ENCODE measurements at places on chromosomes 2 and 18. TPM values are rescaled to one million over a fixed set of nuclear protein-coding genes. Genes with fewer than 3 reads are reported as not detected.

AMER3 gene
- 32.8 TPM for total RNA-seq

DNA sequence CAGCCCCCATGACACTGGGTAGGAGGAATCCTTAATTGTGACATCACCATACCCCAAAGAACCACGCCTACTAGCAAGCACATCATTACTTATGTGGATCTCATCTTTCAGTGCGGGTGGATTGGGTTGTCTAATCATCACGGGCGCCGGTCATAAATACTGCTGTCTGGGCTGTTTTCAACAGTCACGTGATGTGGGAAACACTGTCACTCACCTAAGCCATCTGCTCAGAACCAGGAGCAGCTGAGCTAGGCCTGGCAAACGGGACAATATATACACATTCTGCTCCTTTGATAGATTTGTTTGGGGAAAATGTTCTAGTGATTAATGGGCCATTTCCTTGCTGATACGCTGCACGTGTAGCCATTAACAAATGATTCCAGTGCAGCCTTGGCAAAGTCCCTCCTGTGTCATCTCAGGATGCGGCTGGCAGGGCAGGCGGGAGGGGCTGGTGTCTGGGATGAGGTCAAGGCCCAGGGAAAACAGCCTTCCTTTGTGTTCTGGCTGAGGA is 145.9 kb upstream of the COPS8 start:
- DNase-seq = no peak

DNA sequence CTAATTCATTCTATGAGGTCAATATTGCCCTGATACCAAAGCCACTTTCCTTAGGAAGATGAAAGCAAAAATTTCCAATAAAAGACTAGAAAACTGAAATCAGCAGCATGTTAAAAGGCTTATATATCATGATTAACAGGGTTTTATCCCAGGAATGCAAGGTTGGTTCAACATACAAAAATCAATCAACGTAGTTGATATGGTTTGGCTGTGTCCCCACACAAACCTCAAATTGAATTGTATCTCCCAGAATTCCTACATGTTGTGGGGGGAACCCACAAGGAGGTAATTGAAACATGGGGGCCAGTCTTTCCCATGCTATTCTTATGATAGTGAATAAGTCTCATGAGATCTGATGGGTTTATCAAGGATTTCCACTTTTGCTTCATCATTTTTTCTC is 11.7 kb upstream of the ABCB11 start:
- no peak for DNase-seq

GRCh38 chr2:150480241-150480640 is 7.2 kb downstream of the RND3 start:
- no peak for DNase-seq

SPATA3 gene
- total RNA-seq = not detected

- DNase-seq = no peak
Observed at GRCh38 chr18:7789856-7790552, 222.9 kb downstream of the PTPRM start.

DNA sequence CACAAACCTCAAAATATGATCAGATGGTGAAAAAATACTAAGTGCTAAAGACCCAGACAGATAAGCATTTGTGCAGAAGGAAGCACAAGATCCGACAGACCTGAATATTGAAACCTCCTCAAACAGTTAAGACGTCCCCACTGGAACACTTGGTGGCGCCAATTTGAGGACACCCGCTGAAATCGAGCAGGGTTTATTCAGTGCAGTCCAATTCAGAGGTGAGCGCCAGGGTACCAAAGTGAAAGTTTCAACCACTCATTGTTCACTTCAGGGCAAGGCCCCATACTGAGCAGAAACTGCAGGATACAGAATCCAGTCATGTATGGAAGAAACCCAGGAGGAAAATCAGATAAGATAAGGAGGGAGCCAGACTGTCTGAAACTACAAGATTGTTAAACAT is 417.6 kb downstream of the LRRTM4 start:
- DNase-seq = no peak

GRCh38 chr2:9753276-9753600 is 90.0 kb upstream of the TAF1B start:
- DNase-seq = no peak

DNA sequence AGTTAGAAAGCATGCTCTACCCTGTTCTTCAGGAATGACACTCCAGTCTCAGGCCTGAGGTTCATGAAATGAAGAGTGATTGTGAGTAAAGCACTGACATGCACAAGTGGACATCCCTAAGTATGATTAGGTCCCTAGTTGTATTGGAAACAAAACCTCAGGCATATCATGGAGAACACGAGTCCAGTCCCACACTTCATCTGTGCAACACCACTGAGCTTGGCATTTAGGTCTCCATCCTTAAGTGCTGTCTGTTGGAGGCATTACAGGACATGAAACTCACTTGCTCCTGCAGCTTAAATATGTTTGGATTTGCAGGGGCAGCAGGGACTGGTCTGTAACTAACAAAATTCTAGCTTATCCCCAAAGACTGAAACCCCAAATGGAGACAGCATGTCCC is 250.3 kb upstream of the KLHL29 start:
- DNase-seq = no peak

GAREM1 gene
- 22.0 TPM for total RNA-seq

DNA sequence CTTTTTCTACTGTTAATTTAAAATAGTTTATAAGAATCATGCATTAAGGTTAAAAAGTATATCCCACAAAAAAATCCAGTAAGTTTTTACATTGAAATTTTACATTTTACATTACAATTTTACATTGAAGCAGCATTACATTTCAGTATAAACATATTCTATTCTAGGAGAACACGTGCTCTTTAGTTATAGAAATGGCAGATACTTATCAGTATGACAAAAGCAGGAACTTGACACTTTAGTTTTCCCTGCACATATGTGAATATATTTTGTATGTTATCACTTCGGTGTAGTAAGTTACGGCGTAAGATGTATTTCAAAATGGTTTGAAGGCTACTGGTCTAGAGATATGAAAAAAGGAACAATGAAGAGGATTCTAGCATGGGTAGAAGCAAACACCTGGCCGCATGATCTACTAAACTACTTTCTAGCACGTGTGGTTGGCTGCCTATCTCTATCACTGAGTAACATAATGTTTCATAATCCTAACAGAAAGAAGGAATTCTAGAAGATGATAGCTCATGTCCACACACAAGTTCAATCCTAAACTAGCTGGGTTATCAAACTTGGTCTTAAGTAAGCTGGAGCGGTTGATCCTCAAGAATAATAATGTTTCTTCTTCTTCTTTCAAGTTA is 5.4 kb downstream of the IMMT start:
- DNase-seq = no peak

EPB41L3 gene
- 72.7 TPM for total RNA-seq

- DNase-seq = no peak
Observed at GRCh38 chr2:79005216-79005615, 20.3 kb upstream of the REG3G start.

- no peak for DNase-seq
Observed at GRCh38 chr2:157424374-157424773, 19.5 kb downstream of the CYTIP start.

DNA sequence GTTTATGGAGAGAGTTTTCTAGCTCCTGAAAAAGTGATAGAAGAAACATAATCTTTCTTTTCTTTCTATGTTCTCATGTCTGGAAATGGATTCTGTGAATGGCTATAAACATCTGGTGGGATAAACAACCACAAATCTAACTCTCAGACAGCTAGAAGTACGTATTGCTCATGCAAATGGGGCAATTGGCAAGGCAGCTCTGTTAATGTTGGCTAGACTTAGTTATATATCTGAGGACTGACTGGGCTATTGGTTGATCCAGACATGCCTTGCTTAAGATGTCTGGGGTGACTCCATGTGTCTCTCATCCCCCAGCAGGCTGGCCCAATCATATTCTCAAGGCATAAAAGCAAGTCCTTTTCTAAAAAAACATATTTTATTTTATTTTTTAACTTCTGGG is 939.2 kb upstream of the NRXN1 start:
- no peak for DNase-seq

DNA sequence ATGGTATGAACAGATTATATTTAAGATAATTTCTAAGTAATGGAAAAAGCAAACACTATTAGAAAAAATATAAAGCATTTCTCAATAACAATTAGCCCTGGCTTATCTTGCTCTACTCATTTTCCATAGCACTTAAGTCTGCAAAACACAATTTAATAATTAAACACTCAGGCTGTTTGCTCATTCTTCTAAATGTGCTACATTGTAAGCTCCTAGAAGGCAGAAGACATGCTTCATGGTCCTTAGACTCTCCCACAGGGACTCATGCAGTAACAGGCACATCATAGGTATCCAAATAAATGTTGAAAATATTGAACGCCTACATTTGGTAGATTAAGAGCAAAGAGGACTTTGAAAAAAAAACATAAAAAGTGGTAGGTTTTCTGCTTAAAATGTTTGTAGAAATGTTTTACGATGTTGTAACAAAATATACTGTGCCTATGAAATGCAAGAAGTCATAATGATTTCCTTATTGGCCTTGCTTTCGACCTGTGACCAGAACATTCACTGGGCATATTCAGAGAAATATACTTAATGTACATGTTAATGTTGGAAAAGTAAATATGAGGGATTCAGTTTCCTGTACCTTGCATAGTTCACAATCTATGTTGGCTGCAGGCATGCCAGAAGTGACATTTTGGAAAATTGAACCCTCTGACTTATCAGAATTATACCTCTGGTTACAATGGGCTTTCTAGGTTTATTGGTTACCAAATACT is 27.2 kb downstream of the G6PC2 start:
- no peak for DNase-seq

GKN2 gene
- not detected for total RNA-seq

KCNG3 gene
- 0.16 TPM for total RNA-seq

GRCh38 chr2:54559006-54559445 is 102.9 kb downstream of the SPTBN1 start:
- no peak for DNase-seq

- peak; percentile 45 for DNase-seq
Observed at GRCh38 chr2:109290887-109291643, 162.1 kb downstream of the SH3RF3 start.

DNA sequence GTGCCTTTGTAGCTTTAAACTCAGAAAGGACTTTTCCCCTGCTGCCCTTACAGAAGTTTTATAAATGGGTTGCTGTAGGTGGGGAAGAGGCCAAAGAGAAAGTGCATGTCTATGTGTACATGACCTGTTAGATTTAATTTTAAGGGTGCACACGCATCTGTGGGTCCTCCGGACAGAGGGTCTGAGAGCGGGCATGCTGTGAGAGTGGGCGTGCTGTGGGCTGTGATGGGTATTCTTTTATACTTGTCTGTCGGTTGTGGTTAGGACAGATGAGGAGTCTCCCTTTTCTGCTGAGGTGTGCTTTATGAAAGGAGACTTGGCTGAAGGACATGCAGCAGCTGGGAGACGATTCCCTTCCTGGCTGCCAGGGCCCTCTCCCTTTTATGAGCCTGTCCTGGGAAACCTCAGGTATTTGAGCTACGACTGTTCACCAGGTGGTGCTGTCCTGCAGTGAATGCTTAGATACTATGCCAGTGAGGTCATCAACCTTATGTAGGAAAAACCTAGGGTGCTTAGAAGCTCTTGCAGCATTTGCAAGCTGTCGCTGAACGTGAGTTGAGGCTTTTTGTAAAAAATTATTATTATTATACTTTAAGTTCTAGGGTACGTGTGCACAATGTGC is 67.5 kb downstream of the TANC1 start:
- DNase-seq = no peak

CREG2 gene
- 4.8 TPM for total RNA-seq

IDH1 gene
- total RNA-seq = 210 TPM

DNA sequence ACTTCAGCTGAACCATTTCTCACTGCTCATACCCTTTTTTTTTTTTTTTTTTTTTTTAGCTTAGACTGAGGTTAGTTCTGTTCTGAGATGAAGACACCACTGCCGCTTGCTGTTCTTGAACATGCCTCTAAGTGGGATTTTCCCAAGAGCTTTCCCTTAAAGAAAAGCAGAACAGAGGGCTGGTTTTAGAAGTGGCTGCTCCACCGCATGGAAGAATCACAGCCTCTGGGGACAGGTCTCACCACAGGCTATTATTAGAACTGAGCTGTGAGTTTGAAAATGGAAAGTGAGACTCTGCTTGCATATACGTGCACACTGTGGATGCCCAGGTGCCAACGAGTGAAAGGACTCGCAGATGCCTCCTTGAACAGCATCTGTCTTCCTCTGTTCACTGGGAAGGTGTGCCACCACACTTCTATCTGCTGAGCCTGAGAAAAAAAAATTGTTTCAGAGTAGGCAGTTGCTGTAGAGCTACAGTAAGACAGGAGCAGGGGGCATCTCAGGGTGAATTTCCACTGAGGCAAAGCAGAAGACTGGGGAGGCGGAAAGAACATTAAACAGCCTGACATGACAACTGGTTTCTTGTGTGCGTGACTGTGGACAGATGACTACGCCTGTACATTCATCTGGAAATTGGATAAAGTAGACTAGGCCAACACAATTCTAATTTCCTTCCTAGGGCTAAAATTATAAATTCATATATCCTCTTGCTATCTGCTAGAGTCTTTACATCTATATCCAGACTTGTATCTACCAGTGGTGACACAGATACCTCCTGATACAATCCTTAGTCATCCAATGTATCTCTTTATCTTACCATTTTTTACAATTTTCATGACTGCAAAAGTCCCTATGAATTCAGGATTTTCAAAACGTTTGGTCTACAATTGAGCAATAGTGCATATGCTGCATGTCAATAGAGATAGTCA is 1045.7 kb upstream of the CELF4 start:
- no peak for DNase-seq

- DNase-seq = no peak
Observed at GRCh38 chr2:17960925-17961324, 82.5 kb downstream of the KCNS3 start.

- DNase-seq = no peak
Observed at GRCh38 chr2:14866736-14867352, 234.3 kb downstream of the LRATD1 start.

GRCh38 chr18:8835521-8835953 is 130.2 kb downstream of the MTCL1 start:
- no peak for DNase-seq

ASB18 gene
- total RNA-seq = 0.78 TPM

GRCh38 chr2:128103407-128103806 is 12.4 kb downstream of the UGGT1 start:
- no peak for DNase-seq

UGT1A4 gene
- total RNA-seq = not detected

CXCR2 gene
- total RNA-seq = 2.3 TPM

ACYP2 gene
- total RNA-seq = 13.6 TPM

EGR4 gene
- total RNA-seq = not detected

MYO7B gene
- not detected for total RNA-seq

COLEC12 gene
- total RNA-seq = 15.4 TPM

DNA sequence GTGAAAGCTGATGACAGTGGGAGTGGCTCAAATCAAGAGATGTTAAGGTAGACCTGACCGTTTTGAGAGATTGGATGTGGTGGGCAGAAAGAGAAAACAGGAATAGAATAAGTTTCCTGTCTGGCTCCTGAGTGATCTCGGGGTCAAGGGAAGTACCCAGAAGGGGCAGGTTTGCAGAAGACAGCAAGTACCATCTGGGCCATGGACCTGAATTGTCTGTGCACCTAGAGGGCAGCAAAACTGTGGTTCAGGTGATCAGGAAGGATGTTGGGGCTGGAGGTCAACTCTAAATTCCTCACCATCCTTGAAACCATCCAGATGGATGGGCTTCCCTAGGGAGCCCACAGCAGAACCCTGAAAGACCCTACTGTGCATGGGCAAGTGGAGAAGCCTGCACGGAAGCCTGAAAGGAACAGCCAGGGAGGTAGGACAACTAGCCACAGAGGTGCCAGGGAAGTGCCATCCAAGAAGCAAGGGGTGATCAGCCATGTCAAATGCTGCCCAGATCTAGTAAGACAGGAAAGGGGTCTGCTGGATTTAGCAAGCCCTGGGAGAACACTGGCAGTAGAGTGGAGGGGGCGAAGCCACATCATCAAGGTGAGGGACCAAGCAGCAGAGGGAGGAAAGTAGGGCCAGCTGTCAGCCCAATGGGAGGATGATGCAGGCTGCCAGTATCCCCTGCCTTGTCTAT is 8.0 kb downstream of the TEX261 start:
- DNase-seq = no peak

PCBP1 gene
- 22.0 TPM for total RNA-seq
